ENCODE measurements at places on chromosomes 2 and 18. TPM values are rescaled to one million over a fixed set of nuclear protein-coding genes. Genes with fewer than 3 reads are reported as not detected.

The PDIA6 gene
- 24.4 TPM for total RNA-seq

The TDRD15 gene
- not detected for total RNA-seq

The CHST9 gene
- total RNA-seq: not detected

The CPO gene
- not detected for total RNA-seq

The MITD1 gene
- total RNA-seq: 15.6 TPM

The MYOM1 gene
- total RNA-seq: 3.3 TPM

The TSGA10 gene
- total RNA-seq: 14.4 TPM

The PROKR1 gene
- not detected for total RNA-seq

The DUSP19 gene
- total RNA-seq: not detected

The FEV gene
- total RNA-seq: not detected

The DSG1 gene
- total RNA-seq: not detected

DNA sequence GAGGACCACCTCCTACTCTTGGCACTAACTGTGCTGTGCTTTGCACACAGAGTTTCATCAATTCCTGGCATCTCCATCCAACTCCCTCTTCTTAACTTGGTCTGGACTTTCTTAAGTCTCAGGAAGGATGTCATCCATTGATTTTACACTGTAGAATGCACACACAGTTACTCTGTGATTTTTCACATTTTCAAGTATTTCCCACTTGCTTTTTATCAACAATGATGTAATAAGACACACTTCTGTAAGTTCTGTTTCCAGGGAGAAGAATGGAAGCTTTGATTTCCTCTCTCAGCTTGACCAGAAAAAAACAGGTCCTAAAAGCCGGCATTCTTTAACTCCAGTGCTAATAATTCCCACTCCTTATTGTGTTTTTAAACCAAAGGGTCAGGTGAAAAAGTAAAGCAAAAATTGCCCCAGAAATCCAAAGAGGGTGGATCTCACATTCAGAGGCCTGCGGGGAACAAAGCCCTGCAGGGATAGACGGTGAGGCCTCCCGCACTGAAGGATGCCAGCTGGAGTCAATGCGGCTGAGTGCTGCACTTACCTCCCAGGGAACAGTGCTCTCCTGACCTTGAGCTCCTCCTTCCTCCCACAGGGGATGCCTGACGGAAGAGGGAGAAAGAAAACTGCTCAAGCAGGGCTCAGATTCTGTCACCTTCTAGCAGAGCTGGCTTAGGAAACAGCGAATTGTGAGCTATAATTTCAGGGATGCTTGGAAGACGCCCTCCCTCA, 83.1 kb downstream of the PDCL3 start:
- no peak for DNase-seq

GRCh38 chr18:68694316-68694715, 20.6 kb downstream of the TMX3 start:
- no peak for DNase-seq

DNA sequence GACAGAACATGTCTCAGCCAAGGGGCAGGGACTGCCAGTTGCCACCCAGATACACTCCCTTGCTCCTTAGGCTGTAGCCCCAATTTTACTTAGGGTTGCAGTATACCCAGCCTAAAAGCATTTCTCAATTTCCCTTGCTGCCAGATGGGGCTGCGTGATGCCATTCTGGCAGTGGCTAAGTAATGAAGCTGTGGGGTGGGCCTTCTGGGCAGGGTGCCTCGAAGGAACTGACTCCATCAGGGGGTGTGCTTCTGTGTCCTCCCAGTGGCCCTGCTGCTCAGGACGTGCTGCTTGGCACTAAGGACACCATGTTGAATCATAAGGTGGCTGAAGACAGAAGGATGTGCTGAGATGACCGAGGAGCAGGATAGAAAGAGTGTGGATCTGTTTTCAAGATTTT, 74.2 kb downstream of the VWA3B start:
- no peak for DNase-seq

- no peak for DNase-seq
These were observed 34.3 kb downstream of the SCN9A start for GRCh38 chr2:166341426-166341825.

GRCh38 chr2:37500031-37500430, 155.6 kb downstream of the QPCT start:
- DNase-seq: no peak

GRCh38 chr18:3457261-3457724, 7.3 kb downstream of the TGIF1 start:
- DNase-seq: no peak

GRCh38 chr2:74439373-74439772, 2.4 kb downstream of the RTKN start:
- no peak for DNase-seq

GRCh38 chr2:237085248-237086221, at the start of gene COPS8:
Gene COPS8, plus strand, starts transcription at chr2:237085889. Its CDS starts 76 bp downstream, at chr2:237085965.
- DNase-seq: peak; percentile 84

DNA sequence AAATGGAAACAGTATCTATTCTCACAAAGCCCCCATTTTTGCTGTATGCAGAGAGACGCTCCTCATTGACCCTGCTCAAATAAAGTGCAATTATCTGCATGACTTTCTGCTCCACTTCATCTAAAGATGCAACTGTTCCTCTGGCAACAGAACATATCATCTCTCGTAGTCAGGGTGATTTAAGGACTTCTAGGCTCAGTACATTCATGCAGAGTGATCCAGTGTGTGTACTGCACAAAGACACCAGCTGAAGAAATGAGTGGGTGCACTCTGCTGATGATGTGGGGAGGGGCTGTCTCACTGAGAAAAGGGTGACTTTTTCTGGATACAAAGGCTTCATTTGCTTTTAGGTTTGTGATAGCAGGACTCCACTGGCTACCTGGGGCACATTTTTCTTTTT, 355.2 kb downstream of the GALNT13 start:
- DNase-seq: no peak

DNA sequence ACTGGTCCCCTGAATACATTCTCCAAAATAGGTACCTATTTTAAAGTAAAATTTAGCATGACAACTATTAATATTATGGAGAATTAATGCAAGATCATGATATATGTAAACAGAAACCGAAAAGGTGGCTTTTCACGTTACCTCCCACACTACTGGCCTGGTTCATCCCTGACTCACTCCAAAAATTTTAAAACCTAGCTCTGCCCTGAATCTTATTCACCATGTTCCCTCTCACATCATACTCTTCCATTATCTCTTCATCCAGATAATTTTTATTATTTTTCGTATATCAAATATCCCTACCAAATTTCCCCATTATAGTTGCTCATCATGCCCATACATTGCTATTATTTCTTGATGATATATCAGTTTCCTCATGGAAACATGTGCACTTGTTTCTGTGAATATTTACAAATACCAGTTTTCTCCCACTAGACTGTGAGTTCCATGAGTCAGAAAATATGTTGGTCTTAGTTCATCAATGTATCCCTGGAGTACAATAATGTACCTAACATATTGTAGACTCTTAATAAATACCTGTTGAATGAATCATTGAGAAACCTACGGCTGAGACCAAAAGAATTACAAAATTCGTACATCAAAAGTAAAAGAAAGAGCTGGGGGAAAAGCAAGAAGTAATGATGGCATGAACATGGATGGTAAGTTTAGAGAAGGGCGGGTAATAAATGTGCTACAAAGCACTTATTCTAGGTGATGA, 360.1 kb upstream of the CHAC2 start:
- DNase-seq: no peak

- DNase-seq: no peak
These were observed 1.3 kb upstream of the FAP start for GRCh38 chr2:162244541-162245031.

DNA sequence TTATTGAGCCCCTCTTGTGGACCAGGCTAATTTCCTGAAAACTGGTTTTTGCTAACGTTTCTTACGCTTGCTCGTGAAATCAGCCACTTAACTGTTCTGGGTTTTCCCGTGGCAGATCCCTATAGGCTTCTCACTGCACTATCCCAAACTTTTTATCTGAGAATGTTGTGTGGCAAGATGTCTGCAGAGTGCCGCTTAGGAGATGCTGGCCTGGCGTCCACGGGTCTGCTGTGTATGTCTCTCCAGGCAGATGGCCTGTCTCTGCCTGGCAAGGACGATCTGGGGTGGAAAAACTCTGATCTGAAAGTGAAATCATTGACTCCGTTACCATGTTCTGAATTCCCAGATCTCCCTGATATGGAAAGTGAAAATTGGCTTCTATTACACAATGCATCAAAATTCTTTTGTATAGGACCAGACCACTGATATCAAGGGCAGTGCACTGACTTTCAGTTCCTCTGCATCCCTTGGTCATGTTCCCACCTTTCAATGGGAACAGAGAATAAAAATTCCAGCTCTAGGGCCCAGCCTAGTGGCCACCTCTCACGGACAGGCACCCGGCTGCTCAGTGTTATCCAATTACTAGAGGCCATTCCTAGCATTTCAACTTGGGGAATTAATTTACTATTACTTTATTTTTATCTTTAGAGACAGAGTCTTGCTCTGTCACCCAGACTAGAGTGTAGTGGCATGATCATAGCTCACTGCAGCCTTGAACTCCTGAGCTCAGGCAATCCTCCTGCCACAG, 154.6 kb downstream of the ACOXL start:
- no peak for DNase-seq

GRCh38 chr2:109226128-109226527, 97.1 kb downstream of the SH3RF3 start:
- no peak for DNase-seq

DNA sequence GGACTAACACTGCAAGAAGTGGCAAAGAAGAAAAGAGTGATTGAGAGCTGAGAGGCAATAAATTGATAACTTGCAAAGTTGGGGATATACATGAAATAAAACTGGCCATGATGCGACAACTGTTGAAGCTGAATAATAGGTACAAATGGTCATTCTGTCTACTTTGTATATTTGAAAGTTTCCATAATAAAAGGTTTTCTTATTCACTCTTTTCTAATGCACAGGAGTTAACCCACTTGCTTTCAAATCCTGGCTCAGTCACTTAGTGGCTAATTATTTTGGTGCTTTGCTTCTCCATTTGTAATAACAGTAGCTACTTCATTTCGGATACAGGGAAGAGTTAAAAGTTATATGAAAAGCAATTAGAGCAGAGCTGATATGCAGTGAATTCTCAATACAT, 159.7 kb upstream of the WDSUB1 start:
- no peak for DNase-seq

DNA sequence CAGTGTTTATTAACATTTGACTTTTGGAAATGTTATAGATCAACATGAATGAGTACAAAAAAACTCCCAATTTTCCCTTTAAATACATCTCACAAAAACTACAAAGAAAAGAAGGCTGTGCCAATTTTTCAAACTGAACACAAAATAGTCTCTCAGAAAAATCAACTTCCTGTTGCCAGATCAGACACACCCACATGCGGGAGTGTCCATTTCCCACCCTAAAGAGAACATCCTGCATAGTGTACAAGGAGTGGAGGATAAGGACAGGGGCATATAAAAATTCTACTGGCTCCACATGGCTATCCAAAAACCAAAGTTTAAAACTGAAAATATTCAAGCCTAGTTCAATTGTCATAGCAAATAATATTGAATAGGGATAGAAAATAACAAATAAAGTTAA, 165.3 kb downstream of the ATAD2B start:
- DNase-seq: no peak

- DNase-seq: no peak
These were observed 186.9 kb upstream of the PIEZO2 start for GRCh38 chr18:11336241-11336640.

DNA sequence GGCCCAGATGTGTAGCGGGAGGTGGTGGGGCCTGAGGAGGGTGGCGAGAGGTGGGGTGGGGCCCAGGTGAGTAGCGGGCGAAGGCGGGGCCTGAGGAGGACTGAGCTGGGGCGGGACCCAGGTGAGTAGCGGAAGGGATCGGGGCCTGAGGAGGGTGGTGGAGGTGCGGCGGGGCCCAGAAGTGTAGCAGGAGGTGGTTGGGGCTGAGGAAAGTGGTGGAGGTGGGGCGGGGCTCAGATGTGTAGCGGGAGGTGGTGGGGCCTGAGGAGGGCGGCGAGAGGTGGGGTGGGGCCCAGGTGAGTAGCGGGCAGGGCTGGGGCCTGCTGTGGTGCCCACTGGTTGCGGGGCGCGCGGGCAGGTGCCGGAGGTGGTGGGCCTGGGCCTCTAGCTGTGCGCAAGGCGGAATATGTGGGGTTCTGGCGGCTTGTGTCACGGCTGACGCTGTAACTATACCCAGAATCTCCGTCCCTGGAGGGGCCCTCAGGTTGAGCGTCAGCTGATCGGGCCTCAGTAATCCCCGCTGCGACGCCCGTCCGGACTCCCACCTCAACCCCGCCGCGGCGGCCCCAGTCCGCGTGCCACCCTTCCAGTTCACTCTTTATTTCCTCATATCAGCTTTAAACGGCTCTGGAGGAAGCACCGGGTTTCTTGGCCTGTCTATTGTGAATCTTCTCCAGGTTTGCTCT, 866 bp upstream of the SF3B6 start:
- peak; percentile 5 for DNase-seq

DNA sequence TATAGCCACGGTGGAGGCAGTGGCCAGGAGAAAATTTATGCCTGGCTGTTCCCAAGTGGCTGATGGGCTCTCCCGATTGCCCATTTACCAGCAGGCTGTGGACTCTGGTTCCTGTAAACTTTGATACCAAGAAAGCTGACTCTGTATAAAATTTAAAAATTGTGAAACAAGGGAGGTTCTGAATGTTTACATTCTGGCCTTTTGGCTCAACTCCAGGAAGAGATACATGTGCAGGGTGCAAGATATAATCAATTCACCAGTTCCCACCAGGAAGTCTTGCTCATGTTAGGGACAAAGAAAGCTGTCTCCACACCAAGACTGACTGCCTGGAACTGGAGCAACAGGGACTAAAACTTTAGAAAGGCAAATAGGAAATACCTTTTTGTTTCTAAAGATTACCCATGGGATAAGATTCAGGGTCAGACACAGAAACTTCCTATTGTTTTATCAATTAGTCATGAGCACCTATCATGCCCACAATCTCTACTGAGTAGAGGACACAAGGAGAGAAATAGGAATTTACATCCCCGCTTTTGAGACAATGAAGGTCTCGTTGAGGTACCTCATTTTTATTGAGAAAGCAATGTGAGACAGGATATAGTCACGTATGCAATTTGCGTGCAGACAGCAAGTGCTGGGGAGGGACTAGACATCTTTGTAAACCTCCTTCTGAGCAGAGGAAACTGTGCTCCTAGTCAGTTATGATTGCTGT, 123.5 kb downstream of the LIPG start:
- DNase-seq: no peak

DNA sequence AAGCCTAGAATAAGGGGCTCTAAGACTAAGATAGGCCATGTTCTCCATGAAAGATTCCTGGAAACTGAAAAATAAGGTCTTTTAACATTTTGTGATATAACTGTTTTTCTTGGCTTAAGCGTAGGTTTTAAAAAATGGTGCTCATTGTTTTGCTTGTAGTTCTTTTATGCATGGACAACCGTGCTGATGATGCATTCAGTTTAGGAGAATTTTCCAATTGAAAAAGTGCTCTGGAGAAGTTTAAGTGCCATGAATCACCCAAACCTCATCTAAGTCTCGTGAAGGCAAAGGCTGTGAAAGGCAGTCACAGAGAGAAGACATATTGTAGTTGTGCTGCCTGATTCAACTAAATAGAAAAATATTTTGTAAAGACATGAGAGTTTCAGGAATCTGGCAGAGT, 111.8 kb upstream of the GAREM1 start:
- DNase-seq: no peak

DNA sequence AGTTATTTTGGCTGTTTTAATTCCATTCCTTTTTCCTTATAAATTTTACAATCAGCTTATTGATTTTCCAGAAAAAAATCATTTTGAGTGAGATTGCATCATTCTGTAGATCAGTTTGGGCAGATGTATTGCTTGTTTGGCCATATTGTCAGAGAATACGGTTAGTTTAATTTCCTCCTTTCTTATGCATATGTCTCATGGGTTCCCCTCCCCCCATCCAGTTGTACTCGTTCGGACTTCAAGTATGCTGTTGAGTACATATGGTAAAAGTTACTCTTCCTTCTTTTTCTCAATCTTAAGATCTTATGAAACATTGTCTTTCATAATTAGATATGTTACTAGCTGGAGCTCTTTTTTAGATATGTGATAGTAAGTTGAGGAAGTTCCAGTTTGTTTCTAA, 131.2 kb upstream of the TTC27 start:
- no peak for DNase-seq
